H1 (cell line): ENCODE measurements at places on chromosomes 3 and 15. TPM values are rescaled to one million over a fixed set of nuclear protein-coding genes. Genes with fewer than 3 reads are reported as not detected.

GRCh38 chr15:101810876-101811275 lies 1.1 kb upstream of the OR4F15 start:
- no peaks in the 10 kb centered on the region for H3K4me1 ChIP-seq
- no peaks in the 10 kb centered on the region for H3K27me3 ChIP-seq
- H3K27ac ChIP-seq, result no peak overlapping the region
- H3K4me3 ChIP-seq, result no peak overlapping the region
- DNase-seq, result no peak

- peaks cover 4% of the 10 kb centered on the region; the same call in 1 of the 2 replicates for H3K36me3 ChIP-seq
- no peak for DNase-seq
- no peaks in the 10 kb centered on the region for H3K27me3 ChIP-seq
- H3K27ac ChIP-seq, result no peak overlapping the region
Measured at GRCh38 chr3:176286476-176287085, 910.7 kb downstream of the TBL1XR1 start.

DNA sequence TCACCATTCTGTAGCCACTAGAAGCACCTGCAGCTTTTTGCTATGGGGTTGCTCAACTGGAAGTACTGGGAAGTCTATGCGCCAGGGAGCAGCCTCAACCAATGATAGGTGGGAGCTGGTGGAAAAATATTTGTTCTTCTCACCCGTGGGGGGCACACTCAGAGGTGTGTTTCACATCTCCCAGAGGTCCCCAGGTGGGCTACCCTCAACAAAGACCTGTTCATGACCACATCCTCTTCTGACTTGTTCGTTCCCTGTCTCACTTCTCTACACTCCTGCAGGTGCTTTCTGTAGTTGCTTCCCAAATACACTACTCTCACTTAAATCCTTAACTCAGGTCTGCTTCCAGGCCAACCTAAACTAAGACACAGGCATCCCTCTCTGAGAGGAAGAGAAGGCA lies 3.6 kb downstream of the CAMP start:
- no peak overlapping the region for H3K27ac ChIP-seq
- DNase-seq, result no peak
- H3K27me3 ChIP-seq, result no peaks in the 10 kb centered on the region; the same call in 1 of the 2 replicates
- H3K4me1 ChIP-seq, result no peaks in the 10 kb centered on the region; the same call in none of the 2 replicates

Gene SLC30A4
- 0.07 TPM in 1 of 2 replicates, not detected in the other for total RNA-seq

Gene IGSF11
- 1.1 and 1.6 TPM in 2 replicates for total RNA-seq

GRCh38 chr15:52204657-52205056 lies 13.5 kb upstream of the GNB5 start:
- no peaks in the 10 kb centered on the region for H3K27me3 ChIP-seq
- no peaks in the 10 kb centered on the region for H3K4me1 ChIP-seq
- H3K4me3 ChIP-seq, result no peak overlapping the region
- DNase-seq, result no peak

GRCh38 chr15:55589287-55589686 lies 1.1 kb upstream of the PYGO1 start:
- no peak for DNase-seq
- H3K4me3 ChIP-seq, result peak overlapping the region; percentile 79
- no peak overlapping the region for H3K27ac ChIP-seq
- peaks cover 33% of the 10 kb centered on the region for H3K27me3 ChIP-seq
- H3K36me3 ChIP-seq, result no peaks in the 10 kb centered on the region

DNA sequence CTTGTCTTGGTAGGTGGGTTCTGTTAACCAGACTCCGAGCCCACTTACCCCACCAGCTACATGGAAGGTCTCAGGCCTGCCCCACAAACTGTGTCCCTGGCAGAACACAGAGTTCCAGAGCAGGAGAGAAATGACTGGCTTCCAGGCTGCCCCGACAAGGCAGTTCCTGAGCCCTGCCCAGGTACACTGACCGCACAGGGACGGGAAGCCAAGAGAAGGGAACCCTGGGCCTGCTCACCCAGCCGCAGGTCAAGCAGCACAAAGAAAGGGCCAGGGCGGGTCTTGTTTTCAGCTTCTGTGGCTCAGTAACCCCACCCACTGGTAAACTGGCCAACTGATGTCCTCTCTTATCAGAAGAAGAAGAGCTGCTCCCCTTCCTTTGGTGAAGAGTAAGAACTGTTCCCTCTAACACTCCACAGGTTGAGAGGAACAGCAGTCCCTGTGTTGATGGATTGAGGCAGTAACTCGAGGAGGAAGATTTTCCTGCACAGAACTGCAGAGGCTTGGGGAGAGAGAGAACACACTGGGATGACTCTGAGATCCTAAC lies 68.4 kb downstream of the CRTC3 start:
- no peak for DNase-seq
- no peak overlapping the region for H3K27ac ChIP-seq
- H3K27me3 ChIP-seq, result no peaks in the 10 kb centered on the region
- no peak overlapping the region for H3K4me3 ChIP-seq
- H3K36me3 ChIP-seq, result no peaks in the 10 kb centered on the region
- peaks cover 4% of the 10 kb centered on the region for H3K4me1 ChIP-seq

GRCh38 chr15:25775317-25775912 lies 87.7 kb downstream of the ATP10A start:
- no peaks in the 10 kb centered on the region for H3K27me3 ChIP-seq
- peaks cover 5% of the 10 kb centered on the region for H3K4me1 ChIP-seq
- H3K4me3 ChIP-seq, result no peak overlapping the region
